ENCODE measurements at places on chromosomes 11 and 22.

GRCh38 chr11:33291004-33291777, 34.0 kb downstream of the HIPK3 start:
- DNase-seq, result no peak

- DNase-seq, result no peak
These were observed 15.6 kb upstream of the SUSD2 start for GRCh38 chr22:24165673-24166072.

DNA sequence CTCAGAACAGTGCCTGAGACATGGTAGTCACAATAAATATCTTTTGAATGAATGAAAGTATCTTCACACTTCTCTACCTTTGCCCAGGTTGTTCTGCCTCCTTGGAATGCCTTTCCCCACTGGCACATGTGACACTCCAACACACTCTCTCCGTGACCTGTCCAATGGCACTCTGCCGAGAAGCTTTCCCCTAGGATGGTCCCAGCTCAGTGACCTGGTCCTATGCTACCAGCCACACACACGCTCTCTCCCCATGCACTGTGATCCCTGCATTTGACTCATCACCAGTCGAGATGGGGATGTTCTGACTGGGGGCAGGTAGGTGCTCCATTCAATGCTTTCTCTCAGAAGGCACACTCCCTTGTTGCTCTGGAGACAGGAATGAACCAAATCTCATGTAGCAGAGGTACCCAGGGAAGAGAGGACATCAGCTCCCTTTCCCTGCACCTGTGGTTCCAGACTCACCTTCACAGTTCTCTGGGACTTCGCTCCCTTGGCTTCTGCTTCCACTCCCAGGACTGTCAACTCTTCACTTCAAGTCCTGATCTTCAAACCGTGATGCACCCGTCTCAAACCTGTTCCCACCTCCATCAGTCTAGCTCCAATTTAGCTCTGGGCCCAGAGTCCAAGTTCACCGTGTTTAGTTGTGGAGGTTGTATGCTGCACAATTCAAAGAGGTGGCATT, 30.7 kb upstream of the LMO1 start:
- no peak for DNase-seq

GRCh38 chr22:46533070-46533833, 4.2 kb downstream of the CELSR1 start:
- no peak for DNase-seq

DNA sequence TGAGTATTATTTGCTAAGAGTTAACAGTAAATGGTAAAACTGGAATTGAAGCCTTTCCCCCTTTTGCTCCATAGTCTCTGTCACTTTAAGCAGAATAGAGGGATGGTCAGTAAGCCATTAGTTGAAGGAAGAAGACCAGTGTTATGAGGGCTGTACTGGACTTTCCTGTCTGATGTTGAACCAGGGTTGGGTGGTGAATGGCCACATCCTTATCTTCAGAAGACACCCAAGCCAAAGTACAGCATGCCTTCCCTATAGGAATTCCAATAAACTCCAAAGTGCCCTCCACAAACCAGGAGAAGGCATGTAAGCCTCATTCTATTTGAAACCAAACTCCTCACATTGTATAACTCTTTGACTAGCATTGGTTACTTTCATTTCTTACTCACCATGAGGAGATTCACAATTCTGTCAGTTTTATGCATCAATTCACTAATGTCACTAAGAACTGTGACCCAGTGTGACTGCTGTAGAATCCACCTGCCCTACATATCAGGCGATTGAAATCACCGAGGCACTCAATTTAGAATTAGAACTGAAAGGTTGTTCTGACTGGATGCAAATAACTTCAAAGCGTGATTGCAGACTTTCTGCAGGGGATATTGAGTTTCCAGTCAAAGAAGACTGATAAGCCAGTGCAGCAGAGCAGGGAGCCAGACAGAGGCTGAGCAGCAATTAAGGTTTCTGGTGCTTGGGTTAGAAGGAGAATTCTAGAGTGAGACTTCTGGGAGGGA, 107.1 kb upstream of the DDI1 start:
- no peak for DNase-seq
